ENCODE measurements at places on chromosomes 16 and 17.

GRCh38 chr16:86504315-86505184, 5.8 kb upstream of the FOXF1 start:
- DNase-seq, result no peak

- DNase-seq, result no peak
Measured at GRCh38 chr17:28468781-28469180, 4.7 kb upstream of the SLC13A2 start.

- no peak for DNase-seq
Measured at GRCh38 chr16:75311383-75311938, 60.0 kb upstream of the BCAR1 start.

- no peak for DNase-seq
Measured at GRCh38 chr17:79541056-79541850, 69.6 kb downstream of the RBFOX3 start.

GRCh38 chr16:86479419-86479818, 30.9 kb upstream of the FOXF1 start:
- no peak for DNase-seq

GRCh38 chr16:3597226-3597625, 14.2 kb downstream of the SLX4 start:
- no peak for DNase-seq

DNA sequence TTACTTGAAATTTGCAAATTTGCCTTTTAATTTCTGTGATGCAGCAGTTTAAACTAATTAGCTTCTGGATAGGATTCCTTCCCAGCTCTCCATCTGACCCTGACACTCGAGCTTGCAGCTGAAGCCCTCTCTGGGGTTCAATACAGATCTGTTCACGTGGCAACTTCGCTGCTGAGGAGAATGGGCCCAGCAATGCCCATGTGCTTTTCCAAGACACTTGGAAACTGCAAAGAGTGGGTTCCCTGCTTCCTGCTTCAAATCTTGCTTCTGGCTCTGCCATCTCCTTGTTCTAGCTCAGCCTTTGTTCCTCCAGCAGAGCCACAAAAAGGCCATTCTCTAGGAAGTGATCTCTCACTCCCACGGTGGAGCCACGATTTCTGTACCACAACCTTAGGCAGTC, 50.0 kb upstream of the IRX6 start:
- DNase-seq, result no peak

GRCh38 chr16:46884513-46885293, 541 bp downstream of the GPT2 start:
- no peak for DNase-seq

- DNase-seq, result peak; percentile 60
Measured at GRCh38 chr17:44014437-44015172, at the start of gene TMEM101. TSS of gene TMEM101 (minus strand) at chr17:44014963. CDS start at chr17:44014952, 11 bp downstream.

- peak; percentile 57 for DNase-seq
Measured at GRCh38 chr17:43006639-43007551, at the start of gene IFI35. TSS of gene IFI35 (plus strand) at chr17:43006784. CDS start at chr17:43006948, 164 bp downstream.

DNA sequence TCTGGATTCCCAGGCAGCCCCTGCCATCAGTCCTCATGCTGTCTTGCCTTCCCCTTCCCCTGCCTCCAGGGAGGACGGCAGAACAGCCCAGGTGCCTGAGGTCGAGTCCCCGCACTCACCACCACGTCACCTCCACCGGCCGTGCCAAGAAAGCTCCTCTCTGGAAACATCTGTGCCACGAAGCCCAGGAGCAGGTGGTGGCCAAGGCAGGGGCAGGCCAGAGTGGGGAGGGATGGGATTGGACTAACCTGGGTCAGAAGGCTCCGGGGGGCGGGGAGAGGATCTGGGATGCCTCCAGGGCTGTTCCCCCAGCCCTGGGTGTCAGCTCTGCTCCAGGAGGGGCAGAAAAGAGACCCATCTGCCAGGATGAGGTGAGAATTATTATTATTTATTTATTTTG, 7.4 kb upstream of the DPEP1 start:
- DNase-seq, result no peak

GRCh38 chr16:57446531-57447185, 527 bp downstream of the CIAPIN1 start:
- no peak for DNase-seq

- no peak for DNase-seq
Measured at GRCh38 chr17:45768000-45768399, 16.1 kb upstream of the CRHR1 start.

DNA sequence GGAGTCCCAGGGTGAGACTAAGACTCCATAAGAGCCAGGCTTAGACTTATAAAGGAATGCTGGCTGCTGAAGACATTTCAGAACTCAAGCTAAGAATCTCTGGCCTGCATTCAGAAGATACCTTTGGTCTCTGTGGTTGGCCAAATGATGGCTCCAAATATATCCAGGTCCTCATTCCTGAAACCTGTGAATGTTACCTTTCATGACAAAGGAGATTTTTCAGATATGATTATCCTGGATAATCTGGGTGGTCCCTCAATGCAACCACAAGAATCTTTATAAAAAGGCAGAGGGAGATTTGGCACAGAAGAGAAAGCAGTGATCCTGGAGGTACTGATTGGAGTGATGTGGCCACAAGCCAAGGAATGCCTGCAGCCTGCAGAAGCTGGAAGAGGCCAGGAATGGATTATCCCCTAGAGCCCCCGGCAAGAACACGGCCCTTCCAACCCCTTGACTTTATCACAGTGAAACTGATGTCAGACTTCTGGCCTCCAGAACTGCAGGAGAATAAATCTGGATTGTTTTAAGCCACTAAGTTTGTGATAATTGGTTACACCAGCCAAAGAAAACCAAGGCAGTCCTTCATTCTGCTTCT, 253.3 kb downstream of the SLC39A11 start:
- no peak for DNase-seq

GRCh38 chr17:1606352-1606985, 22.2 kb downstream of the SLC43A2 start:
- DNase-seq, result no peak

- DNase-seq, result no peak
Measured at GRCh38 chr16:49599704-49600103, 226.1 kb downstream of the C16orf78 start.

DNA sequence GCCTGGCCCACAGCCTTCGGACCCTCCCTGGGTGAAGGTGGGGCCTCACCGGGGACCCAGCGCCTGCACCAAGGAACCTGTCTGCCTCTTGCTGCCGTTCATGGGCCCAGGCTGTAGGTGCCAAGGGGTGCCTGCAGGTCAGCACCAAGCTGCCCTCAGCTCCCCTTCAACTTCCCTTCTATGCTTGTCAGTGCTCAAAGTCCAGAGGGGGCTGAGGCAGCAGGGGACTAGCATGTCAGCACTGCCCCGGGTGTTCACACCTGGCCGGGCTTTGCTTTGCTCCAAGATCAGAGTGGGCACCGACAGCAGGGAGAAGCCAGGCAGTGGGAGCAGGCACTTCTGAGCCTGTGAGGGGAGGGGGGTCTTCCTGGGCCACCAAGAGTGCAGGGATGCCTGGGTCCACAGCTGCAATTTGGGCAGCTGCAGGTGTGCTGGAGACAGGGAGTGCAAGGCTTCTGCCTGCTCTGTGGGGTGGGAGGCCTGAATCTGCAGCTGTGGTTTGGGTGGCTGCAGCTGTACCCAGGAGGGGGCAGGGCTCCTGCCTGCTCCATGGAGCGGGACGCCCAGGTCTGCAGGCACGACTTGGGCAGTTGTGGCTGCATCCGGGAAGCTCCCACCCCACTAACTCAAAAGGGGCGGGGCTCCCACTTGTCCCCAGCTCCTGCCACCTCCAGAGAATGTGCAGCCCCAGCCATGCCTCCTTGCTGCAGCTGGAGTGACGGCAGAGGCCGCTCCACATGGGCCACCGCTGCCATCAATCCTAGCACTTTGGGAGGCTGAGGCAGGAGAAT, 27.6 kb upstream of the PRM1 start:
- DNase-seq, result no peak

DNA sequence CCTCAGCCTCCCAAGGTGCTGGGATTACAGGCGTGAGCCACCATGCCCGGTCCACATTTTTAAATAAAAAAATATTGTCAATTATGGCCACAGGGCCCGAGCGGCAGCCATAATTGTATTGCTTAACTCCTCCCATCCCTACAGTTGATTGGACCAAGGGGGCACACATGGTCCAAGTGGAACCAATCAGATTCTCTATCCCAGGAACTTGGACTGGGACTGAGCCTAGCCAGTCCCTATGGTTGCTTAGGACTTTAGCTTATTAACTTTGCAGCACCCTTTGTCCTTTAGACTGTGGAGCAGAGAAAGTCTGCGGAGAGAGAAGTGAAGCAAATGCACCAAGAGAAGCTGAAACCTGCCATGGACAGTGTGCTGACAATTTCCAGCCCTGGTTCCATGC, 5.5 kb upstream of the RDM1 start:
- DNase-seq, result no peak

DNA sequence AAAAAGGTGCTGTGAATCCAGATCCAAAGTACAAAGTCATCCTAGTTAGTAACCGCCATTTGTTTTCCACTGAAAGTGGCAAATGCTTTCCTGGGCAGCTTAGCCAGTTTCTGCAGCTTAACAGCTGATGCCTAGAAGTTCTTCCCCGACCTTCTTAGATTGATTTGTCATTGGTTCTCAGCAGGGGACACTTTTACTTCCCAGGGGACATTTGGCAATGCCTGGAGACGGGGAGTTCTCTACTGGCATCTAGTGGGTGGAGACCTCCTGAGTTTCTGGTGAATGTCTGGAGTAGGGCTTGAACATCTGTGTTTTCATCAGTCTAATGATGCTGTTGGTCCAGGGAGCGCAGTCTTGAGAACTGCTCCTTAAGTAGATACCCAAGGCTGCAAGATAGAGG, 7.6 kb downstream of the DNAJA3 start:
- no peak for DNase-seq

- DNase-seq, result no peak
Measured at GRCh38 chr17:77163001-77163400, 22.2 kb downstream of the SEC14L1 start.

DNA sequence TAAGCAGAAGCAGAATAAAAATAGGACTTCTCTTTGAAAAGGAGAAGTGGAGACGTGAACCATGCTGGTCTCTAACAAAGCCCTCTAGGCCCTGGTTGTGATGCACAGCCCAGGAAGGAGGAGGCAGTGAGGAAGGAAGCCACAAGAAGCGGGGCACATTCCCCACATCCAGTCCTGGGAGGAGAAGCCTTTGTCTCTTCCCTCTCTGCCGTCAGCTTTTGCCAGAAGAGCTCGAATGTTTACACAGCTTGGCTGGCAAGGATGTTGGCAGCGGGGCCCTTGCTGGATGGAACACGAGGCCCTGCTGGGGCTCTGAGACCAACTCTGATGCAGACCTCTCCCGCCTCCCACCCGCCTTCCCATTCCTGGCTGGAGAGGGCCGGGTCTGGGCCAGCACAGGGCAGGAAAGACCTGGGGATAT, 91.3 kb downstream of the MAF start:
- peak; percentile 9 for DNase-seq

DNA sequence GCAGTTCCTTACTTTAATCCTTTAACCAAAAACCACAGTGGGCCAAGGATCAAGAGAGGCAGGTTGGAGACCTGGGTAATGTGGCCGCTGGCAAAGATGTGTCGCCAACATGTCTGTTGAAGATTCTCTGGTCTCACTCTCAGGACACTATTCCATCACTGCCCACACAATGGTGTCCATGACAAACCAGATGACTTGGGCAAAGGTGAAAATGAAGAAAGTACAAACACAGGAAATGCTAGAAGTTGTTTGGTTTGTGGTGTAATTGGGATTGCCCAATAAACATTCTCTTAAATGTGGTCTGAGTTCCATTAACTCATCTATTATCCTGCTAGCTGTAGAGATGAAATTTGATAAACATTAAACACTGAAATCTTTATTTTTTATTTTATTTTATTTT, 43.3 kb downstream of the SALL1 start:
- DNase-seq, result no peak

- no peak for DNase-seq
Measured at GRCh38 chr17:81939218-81939617, 2.1 kb upstream of the PYCR1 start.

- peak; percentile 31 for DNase-seq
Measured at GRCh38 chr16:85448557-85449190, 164.4 kb upstream of the GSE1 start.

GRCh38 chr17:47603830-47604597, 45.7 kb upstream of the KPNB1 start:
- DNase-seq, result no peak

GRCh38 chr16:9836118-9836736, 346.0 kb downstream of the GRIN2A start:
- DNase-seq, result no peak

- no peak for DNase-seq
Measured at GRCh38 chr16:11875721-11876120, 24.4 kb upstream of the RSL1D1 start.

DNA sequence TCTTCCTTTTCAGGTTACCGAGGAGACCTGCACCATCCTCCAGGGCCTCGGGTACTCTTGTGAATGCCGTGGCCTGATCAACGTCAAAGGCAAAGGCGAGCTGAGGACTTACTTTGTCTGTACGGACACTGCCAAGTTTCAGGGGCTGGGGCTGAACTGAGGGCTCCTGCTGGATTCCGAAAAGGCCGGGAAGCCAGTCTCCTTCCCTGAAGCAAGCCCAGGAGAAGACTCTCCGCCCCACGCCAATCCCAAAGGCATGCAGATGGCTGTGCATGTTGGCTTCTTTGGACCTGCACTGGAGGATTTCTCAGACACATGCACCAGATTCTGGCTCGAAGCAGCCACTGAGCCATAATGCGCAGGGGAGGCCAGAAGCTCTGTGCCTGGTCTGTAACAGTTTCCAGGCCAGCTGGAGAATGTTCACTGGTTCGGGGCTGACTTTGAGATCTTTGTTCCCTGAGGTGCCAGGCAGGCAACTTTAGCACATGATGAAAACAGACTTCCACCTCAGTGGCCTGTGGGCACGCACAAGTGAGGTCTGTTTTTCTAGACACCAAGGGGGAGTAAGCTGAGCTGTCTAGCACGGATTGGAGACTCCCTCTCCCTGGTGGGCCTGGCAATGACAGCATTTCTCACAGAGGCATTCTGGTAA, 49.1 kb downstream of the ADCY7 start:
- DNase-seq, result no peak

DNA sequence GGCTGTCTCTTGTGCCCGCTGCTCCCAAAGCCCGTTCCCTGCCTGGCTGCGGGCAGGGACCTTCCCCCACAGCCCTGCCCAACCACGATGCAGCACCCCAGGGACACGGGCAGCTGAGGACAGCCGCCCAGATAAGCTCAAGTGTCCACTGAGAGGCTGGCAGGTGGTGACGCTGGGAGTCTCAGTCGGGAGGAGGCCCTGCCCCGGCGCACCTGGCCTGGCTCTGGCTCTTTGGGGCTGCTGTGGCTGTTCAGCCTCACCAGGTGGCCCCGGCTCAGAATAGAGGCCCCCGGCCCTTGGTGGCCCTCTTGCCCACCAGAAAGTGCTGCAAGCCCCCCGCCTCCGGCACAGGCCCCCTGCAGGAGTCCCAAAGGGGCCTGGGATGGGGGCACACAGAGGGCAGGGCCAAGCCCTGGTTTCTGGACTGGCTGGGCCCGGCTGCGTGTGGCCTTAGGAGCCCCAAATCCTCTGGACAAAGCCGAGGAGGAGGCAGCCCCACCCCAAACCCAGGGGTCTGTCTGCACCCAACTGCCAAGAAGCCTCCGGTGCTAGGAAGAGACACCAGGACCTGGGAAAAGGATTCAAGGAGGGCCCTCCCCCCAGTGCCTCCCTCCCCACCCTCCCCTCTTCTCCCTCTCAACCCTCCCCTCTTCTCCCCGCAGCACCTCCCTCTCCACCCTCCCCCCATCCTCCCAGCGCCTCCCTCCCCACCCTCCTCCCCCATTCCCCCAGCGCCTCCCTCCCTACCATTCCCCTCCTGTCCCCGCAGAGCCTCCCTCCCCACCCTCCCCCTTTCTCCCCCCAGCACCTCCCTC, 5.3 kb downstream of the NTHL1 start:
- DNase-seq, result no peak

- no peak for DNase-seq
Measured at GRCh38 chr16:4339909-4340308, 11.2 kb downstream of the PAM16 start.

All from KG1 (cell line).